NAMALWA (cell line): ENCODE measurements at places on chromosomes 3 and 15.

- DNase-seq: no peak
Observed at GRCh38 chr15:96448923-96449322, 118.4 kb downstream of the NR2F2 start.

- DNase-seq: no peak
Observed at GRCh38 chr3:111246967-111247760, 175.5 kb downstream of the NECTIN3 start.

- peak; percentile 38 for DNase-seq
Observed at GRCh38 chr3:134630506-134630905, 20.3 kb downstream of the KY start.

- DNase-seq: no peak
Observed at GRCh38 chr15:74170875-74171578, 2.5 kb upstream of the ISLR start.

- DNase-seq: peak; percentile 29
Observed at GRCh38 chr15:71575474-71576045, 234.8 kb upstream of the NR2E3 start.

GRCh38 chr3:40847551-40847992, 322.8 kb downstream of the ZNF621 start:
- no peak for DNase-seq

DNA sequence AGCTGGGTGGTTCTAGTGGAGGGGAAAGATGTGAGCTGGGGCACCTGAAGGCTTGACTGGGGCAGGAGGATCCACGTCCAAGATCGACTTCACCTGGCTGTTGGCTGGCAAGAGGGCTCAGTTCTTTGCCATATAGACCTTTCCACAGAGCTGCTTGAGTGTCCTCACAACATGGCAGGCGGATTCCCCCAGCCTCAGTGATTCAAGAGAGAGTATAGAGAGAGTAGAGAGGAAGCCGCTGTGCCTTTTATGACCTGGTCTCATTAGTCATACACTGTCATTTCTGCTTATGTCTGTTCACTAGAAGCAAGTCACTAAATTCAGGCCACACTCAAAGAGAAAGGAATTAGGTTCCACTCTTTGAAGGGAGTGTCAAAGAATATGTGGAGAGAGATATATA, 101.6 kb downstream of the APBA2 start:
- no peak for DNase-seq

DNA sequence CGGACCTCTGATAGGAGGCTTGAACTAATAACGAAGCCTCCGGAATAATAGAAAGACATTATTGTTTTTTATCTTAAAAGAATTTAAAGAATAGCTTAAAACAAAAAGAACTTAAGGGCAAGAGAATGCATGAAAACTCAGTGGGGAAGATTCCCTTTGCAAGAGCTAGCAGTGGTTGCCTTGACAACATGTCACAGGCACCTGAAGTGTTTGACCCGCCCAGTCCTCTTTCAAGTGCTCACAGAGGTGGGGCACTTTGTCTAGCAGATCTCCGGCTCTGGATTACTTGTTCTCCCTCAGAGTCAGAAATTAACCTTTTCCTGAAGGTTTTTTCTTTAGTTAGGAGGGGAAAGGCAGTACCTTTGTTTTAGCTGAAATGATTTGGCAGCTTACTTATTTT, 37.8 kb downstream of the LARS2 start:
- no peak for DNase-seq

- no peak for DNase-seq
Observed at GRCh38 chr3:105781871-105782270, 86.9 kb downstream of the CBLB start.

DNA sequence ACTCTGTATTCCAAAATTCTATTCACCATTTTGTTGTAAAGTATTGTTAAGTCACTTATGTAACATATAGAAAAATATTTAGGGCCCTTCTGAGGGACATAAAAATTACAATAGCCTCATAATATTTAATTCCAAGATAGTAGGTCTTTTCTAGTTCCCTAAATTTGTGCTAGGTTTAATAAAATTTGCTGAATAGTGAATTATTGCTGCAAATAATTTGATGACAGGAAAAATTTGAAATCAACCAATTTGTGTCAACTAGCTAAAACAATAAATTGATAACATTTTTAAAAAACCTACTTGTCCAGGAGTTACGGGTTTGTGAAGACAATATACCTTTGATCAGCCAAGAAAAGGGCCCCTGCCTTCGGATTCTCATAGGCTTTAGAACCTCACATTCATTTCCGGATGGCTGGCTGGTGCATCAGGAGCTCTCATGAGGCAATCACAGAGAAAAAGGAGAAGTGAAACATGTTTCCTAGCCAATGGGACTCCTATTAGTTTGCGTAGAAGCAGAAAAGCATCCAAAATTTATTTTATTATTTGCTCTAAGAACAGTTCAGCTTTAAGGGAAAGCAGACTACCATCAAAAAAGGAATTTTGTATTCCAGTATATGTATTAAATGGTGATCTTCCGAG, 177.2 kb downstream of the LRRC3B start:
- DNase-seq: no peak

GRCh38 chr3:157045238-157045850, 114.6 kb downstream of the CCNL1 start:
- DNase-seq: no peak

GRCh38 chr3:172622916-172623700, 87.8 kb downstream of the NCEH1 start:
- DNase-seq: peak; percentile 53

DNA sequence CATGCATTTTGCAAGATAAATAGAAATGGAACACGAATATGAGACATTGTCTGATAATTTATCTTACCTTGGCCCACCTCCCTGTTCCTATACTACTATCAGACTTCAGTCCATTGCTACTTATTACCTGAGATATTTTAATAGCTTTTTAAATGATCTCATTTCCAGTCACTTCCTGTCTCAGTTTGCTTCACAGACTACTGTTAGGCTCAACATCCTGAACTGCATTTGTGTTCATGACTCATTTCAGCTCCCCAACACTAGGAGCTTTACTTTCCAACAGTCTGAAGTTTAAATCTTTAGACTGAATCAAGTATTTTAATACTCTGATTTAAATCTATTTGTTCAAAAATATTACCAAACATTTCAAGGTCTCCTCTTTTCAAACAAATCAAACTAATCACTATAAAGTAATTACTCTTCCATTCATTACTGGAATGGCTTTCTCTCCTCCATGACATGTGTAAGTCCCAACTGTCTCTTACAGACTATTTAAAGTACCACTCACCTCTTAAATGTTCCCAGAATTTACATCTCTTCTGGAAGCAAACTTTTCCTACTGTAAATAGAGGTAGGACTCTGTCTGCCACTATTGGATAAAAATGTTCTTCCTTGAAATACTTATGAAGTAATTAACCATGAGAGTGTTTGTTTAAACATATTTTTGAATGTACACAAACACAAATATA, 1277.6 kb downstream of the ZPLD1 start:
- no peak for DNase-seq

DNA sequence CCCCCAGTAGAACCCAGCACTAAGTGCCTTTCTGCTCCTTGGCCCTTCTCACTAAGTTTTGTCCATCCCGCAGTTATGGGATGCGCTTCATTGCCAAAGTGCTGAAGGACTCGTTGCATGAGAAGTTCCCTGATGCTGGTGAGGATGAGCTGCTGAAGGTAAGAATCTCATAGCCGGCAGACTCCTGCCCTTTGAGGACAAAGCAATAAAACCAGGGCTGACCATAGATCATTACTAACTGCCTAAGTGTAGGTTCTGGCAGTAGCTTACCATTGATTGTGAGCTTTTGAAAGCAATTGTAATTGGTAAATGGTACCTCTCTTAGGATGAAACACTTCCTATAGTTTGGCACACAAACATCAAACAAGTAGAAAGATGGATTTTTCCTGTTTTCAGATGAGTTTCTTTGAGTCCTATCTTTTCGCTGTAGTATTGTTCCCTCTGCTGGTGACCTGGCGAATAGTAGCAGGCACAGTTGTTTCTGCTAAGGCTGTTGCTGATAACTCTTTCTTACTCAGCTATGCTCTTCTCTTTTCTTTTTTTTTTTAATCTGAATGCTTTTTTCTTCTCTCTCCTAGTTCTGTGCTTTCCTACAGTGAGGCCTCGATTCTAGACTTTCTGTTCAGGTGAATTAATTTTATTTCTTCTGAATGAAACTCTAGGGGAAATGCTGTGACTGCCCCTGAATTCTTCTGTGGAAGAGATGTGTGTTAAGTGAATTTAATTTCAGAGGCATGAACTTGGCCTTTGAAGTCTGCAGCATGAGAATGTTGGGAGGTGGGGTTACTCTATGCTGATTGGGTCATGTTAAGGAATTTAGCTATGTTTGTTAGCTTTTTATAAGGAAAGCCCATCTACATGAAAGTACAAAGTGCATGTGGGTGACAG, 47.4 kb upstream of the CRTC3 start:
- peak; percentile 68 for DNase-seq

DNA sequence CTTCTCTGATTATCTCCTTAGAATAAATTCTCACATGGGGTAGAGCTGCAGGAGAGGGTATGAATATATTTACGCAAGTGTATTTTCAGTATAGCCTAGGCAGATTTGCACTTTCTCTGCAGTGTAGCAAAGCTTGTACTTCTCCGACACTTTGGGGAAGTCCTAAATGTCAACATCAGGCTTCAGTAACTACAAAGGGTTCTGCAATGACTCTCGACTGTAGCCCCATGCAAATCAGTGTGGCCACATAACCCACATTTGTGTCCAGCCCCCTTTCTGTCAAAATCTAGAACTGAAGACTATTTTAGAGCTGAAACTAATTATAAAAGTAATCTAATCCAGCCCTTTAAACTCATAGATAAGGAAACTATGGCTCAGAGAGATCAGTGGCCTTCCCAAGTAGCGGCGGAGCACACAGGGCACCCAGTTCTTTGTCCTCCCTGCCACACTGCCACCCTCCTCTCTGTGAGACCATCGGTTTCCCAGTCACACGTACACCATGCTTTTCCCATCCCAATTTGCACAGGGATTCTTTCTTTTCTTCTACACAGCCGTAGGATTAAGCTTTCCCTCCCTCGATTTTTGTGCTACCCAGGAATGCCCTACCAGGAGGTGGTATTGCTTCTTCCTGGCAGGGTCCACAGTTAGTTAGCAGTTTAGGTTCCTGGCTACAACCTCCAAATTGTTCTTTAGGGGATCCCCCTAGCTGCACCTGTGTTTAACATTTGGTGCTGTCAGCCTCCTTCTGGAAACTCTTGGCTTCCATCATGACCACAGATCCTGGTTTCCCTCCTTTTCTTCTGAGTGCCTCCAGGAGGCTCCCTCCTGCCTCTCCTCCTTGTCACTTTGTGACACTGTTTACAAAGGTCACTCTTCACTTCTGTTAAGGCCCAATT, 22.9 kb downstream of the MRAS start:
- peak; percentile 84 for DNase-seq

- DNase-seq: no peak
Observed at GRCh38 chr3:40035177-40035576, 225.8 kb downstream of the MYRIP start.

GRCh38 chr15:66948294-66948693, 117.1 kb upstream of the SMAD3 start:
- DNase-seq: no peak

- no peak for DNase-seq
Observed at GRCh38 chr3:11613851-11614487, 29.7 kb downstream of the VGLL4 start.

GRCh38 chr15:87365186-87365585, 891.4 kb downstream of the NTRK3 start:
- no peak for DNase-seq

- DNase-seq: no peak
Observed at GRCh38 chr15:88395872-88396781, 71.1 kb downstream of the MRPL46 start.

DNA sequence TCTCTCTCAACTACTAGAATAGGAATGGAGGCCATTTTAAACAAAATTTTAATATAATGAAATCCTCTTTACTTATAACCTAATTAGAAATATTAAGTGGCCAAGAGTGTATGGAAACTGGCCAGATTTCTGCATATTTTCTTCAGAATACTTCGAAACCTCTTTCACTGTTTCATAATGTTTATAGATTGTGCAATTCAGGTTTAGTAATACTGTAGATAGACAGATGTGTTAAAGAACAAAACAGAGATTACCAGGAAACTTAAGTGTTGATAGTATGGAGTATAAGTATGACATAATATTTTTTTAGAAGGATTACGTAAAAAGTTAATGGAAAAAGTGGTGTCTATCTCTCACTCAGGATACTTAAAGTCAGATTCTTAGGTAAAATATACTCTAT, 4.7 kb downstream of the ABHD5 start:
- no peak for DNase-seq

- no peak for DNase-seq
Observed at GRCh38 chr3:26375843-26376530, 246.6 kb upstream of the LRRC3B start.

GRCh38 chr3:157529751-157530150, 26.5 kb upstream of the VEPH1 start:
- DNase-seq: no peak

GRCh38 chr3:169699536-169700050, 36.1 kb upstream of the MECOM start:
- DNase-seq: no peak

- DNase-seq: peak; percentile 7
Observed at GRCh38 chr3:178320456-178321351, 215.5 kb upstream of the KCNMB2 start.

DNA sequence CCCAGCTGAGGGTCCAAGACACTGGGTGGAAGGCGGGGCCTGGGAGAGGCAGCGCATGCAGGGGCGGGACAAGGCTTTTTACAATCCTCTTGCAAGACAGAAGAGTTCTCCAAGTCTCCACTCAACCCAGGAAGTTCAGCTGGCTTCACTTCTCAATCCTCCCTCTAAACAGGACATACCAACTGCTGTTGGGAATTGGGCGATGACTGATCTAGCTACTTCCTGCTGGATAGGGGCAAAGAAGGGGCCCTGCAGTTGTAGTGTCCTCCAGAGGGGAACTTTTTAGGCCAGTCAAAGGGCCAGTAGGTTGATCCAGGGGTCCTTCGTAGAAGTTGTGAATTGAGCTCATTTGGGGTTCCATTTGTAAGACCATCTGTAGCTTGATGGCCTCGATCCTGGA, 94.6 kb upstream of the TERB2 start:
- no peak for DNase-seq

DNA sequence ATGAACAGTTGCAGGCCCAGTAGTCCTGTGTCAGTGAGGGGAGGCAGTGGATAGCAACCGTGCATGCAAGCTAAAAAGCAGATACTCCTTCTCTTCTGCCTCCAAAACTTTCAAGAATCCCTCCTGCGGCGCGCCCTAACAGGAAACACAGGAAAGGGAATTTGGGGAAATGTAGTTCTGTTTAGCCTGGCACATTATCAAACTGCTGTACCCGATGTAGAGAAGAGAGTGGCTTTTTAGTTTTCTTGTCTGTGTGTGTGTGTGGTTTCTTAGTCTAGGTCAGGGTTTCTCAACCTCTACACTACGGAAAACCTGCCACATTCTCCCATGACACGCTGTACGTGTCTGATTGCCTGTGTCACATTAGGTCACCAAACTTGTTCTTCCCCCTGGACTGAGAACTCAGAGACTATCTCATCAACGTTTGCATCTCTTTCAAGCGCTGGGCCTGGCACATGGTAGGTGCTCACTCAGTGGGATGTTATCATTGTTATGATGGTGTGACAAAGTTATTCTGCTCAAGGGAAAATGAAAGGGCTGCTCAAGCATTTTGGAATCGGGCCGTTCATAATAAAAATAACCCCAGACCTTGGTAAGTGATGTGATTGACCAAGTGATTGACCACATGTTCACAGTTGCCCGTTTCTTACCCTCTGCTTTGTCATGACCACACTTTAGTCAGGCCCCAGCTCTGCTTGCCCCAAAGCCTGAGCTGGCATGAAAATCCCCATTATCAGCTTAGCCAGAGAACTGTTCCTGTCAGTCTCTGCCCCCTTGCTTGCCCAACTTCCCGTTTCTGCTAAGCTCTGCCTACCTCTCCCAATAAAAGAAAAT, 33.2 kb downstream of the TM4SF4 start:
- DNase-seq: no peak

GRCh38 chr15:31300981-31301672, 25.5 kb upstream of the KLF13 start:
- DNase-seq: no peak
